ENCODE measurements at places on chromosomes 3 and 15.
A peak's percentile ranks its signal among the peaks of the same experiment; 100 is the strongest.

DNA sequence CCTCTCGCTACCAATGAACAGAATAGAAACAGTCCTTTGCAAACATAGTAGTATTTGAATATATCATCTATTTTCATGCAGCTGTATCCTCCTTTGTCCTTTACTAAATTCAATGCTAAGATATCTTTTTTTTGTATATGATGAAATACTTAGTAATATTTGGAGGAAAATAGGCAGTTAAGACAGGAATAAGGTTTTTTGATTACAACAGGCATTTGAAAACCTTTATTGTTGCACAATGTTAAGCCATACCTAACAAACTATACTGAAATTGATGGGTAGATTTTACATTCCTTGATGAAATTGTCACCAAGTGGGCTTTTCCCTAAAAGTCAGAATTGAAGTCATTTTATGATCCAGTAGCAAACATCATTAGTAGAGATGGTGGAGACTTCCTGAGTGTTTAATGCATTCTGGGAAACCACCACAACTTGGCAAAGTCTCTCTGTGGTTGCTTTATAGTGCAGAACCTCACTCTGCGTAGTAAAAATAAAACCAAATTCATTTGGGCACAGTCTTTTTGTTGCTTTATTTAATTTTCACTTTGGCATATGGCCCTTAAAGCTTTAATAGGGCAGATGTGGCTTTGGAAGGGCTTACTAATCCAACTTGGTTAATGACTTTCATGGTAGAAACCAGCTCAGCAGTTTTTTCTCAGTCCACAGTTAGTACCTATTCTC lies 216.0 kb downstream of the DIPK2A start:
- DNase-seq: no peak

DNA sequence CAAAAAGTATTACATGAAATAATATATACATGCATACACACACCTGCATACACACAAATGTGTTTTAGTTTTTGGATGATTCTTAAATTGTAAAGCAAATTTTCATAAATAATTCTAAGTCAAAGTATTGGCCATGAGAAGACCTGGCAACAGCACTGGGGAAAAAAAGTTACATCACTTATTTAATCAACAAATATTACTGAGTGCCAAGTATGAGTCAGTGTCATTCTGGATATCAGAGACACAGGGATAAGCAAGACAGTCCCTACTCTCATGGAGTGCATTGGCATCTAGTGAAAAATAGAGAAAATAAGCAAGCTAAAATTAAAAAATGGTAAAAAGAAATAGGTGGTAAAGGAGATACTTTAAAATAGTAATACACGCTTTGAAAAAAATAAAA lies 29.4 kb upstream of the GUCA1C start:
- DNase-seq: no peak

DNA sequence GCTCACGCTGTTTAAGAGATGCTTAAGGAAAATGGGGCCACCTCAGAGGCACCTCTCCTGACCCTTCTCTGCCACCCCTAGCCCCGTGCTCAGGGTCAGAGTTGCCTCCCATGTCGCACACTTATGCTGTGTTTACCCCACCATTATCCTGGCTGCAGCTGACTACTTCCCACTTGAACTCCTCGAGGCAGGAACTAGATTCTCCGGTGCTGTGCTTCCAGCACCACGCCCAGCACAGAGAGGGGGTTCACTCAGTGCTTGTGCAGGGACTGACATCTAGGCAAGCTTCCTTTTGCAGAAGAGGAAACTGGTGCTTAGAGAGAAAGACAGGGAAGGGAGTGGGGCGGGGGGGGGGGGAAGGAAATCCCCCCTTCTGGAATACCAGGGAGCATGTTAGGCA lies 340.1 kb downstream of the RORA start:
- DNase-seq: peak; percentile 22

DNA sequence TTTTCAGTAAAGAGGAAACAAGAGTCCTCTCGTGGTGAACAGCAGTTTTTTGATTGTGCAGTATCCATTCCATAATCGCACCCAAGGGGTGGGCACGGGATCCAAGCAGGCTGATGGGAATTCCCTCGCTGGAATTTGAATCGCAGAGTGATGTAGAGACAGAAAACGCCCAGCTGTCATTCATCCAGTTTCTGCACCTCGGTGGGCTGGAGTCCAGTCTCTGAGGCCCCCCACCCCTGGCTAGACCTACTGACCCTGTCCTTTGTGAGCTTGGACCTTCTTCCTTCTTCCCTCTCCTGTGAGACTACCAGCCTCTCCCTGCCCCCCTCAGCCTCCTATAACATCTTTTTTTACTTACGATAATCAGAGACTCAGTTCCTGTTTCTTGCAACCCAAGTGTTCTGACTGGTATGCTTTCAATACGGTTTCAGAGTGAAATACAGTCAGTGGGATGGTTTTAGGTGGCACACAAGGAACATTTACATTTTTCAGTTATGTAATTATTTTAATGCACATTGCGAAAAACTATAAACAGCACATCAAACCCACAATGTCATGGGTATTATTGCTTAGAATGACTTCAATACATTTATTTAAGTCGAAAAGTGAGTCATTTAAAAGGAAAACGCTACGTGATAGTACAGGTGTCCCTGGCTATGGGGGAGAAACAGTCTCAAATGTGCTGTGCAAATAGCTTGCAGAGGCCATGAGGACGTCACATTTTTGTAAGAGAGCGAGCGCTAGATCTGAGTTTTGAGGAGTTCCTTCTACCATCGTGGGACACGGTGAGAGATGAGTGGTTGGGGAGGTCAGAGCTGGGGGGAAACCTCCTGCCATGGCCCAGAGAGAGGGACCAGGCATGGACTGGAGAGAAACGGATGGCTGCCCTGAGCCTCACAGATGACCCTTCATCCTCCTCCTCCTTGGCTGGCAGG lies 37.5 kb upstream of the CHST2 start:
- no peak for DNase-seq

GRCh38 chr15:78938658-78939488 lies 6.0 kb downstream of the CTSH start:
- no peak for DNase-seq

DNA sequence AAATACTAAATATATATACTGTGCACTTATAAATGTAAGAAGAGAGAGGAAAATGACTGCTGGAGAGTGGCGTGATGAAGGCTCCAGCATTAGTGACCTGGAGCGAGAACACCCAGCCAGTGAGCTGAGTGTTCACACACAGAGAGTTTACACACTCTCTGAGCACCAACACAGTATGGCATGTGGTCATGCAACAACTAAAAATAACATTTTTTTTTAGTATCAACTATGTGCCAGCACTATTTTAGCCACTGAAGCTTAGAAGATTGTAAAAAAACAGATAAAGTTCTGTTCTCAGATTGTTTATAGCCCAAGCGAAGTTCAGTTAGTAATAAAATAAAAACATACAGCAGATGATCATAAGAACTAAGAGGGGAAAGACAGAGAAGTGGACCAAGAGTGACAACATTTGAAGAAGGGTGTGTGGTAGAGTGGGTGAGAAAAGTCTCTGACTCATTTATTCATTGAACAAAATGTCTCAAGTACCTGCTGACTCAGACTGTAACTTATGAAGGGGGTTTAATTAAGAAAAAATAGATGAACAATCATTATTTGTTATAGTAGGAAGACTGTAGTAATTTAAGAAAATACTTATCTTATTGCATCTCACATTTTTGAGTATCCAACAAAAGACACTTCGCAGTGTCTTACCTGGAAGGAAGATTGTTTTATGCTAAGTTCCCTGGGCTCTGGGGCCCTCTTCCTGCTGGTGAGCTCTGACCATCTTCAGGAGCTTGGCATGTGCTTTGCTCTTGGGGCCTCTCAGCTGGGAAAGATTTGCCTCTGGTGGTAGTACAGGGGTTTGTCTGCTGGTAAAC lies 43.8 kb downstream of the GAP43 start:
- no peak for DNase-seq

DNA sequence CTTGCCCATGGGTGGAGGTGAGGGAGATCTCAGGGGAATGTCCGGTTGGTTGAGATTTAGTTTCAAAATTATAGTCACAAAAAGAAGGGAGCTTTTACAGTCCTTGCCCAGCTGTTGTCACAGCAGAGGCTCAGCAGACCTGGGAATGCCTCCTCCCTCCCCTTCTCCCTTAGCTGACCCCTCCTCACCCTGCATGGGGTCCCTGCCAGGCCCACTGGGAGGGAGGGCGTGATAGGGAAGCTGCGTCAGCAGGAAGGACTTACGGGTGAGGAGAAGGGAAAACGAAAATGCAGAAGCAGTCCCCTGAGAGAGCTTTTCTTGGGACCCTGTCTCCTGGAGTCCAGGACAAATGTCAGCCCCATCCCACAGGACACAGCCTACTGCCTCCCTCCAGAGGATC lies 18.9 kb downstream of the SCN5A start:
- no peak for DNase-seq

GRCh38 chr3:66196633-66197032 lies 24.2 kb upstream of the SLC25A26 start:
- DNase-seq: no peak

DNA sequence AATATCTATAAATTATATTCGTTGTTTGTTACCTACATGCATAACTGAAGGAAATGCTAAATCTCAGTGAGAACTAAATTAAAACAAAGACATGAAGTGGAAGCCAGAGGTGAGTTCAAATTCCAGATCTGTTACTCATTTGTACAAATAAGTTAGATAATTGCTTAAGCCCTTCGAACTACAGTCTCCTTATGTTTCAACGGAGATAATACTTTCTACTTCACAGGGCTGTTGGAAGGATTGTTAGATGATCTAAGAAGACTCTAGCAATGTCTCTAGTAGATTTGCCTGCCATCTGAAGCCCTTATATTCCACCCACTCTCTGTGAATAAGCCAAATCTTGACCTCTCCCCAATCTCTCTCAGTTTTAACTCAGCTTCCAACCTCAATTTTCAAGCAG lies 125.8 kb downstream of the P2RY1 start:
- DNase-seq: no peak

DNA sequence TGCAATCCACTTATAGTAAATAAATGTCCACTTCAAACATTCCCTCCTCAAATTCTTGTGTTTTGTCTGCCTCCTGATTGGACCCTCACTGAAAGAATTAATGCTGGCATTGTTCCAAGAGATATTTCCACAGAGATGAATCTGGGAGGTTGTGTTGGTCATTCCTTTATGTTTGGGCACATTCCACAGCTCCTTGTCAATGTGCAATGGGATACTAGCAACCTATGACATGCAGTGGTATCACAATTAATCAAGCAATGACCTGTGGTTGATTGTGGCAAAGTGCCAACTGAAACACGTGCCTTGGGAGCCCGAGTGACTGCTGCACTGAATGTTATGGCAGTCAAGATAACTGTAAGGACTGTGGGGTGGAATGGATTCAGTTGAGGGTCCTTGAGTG lies 55.0 kb upstream of the SNRPN start:
- no peak for DNase-seq

DNA sequence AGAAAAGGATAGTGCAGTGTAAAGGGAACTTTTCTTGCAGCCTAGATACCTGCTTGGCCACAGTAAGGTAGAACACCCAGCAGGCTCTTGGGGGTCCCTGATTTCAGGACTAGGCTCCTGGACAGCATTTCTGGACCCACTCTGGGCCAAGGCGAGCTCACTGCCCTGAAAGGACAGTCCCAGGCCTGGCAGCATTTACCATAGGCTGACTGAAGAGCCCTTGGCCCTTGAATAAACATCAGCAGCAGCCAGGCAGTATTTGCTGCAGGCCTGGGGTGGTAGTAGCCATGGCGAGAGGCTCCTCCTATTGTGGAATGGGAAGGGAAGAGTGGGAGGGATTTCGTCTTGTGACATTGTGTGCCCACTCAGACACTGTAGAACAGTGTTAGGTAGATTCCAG lies 529.2 kb downstream of the TUSC7 start:
- no peak for DNase-seq

DNA sequence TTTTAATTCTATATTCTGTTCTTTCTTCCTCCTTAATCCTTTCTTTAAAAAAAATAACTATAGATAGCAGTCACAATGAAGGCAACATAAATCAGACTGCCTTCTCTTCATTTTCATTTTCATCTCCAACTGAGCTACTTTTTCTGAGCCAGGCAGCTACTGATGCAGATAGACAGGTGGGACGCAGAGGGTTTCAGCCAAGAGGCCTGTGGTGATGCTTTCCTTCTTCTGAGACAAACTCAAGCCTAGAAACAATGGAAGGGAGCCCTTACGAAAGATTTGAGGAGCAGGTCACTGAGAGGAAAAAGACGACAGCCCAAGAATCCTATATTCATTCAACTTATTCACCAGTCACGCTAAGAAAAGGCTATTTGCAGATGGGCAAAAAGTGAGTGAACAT lies 220.0 kb upstream of the MLF1 start:
- no peak for DNase-seq

DNA sequence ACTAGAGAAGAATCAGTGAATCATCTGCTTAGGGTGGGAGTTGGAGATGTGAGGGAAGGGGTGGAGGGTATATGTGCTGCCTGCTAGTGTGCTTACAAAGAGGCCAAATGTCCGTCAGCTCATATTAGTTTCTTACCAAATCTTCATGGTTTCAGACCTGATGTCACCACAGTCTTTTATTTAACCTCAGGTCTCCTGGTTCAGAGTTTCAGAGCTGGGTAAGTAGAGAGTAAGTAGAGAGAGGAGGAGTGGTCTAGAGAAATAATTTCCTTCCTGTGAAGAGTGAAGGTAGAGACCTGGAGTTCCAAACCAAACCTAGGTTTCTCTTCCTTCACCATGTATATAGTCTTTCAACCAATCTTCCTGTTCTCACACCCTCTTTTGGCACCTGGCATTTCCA lies 17.5 kb upstream of the P2RY1 start:
- DNase-seq: no peak

DNA sequence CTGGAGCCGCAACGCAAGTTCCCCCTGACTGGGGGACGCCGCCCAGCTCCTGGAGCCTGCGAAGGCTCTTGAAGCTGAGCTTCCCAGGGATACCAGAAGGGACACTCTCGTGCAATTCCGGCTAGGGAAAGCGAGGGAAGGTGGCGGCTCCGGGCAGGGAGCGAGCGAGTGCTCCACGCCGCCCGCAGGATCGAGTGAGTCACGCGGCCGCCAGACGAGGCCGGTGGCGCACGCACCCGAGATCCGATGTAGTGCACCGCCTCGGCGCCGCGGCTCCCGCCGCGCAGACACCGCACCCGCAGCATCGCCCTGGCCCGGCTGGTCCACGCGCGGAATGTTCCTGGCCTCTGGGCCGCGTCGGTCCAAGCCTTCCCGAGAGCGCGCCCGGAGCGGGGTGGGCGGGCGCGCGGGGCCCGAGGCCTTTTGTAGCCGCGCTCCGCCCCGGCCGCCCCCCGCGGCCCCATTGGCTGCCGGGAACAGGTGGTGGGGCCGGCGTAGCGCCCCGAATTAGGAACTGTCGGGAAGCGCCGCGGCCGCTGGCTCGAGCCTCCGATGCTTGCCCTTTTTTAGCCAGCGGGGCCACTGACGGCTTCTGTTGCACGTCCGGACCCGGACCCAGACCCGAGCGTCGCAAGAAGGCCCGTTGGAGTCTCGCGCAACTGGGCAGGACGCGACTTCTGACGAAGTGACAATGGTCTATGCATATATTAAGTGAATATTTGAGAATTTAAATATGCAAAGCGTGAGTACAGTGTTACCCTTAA lies at the start of gene GATM:
Gene GATM (minus strand): TSS at position 396 of the 764 bp plus-strand sequence. CDS start 91 bp downstream, at position 305.
- DNase-seq: peak; percentile 68

GRCh38 chr3:157310329-157311052 lies 126.2 kb upstream of the PTX3 start:
- DNase-seq: no peak

Data from endothelial cell (in vitro differentiated cells).